ENCODE measurements at places on chromosomes 12 and 14. TPM values are rescaled to one million over a fixed set of nuclear protein-coding genes. Genes with fewer than 3 reads are reported as not detected.

DNA sequence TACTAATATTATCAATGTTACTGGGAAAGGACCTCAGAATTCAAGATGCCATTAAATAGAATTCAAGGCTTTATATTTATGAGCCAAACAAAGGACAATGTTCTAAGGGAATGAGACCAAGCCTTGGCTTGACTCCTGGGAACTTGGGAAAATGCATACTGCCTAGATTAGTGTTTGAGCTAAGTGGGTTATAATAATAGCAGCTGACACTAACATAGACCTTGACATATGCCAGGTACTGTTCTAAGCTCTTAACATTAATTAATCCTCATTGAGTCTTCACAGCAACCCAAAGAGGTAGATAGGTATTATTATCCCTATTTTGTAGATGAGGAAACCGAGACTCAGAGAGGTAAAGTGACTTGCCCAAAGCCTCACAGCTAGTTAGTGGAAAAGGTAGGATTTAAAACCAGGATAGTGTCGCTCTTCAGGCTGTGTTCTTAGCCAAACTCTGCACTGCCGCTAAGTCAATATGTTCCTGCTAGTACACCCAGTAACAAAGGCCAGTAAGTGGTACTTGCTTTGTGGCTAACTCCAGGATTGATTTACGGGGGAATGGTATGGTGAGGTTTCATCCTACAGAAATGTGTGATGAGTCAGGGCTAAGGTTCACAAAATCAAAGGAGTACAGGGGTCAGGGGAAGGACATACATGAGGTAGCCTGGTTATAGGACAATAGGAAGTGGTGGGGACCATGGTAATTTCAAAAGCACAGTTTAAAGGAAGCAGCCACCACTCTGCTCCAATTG, 35.8 kb upstream of the PRKAB1 start:
- H3K27me3 ChIP-seq, result no peaks in the 10 kb centered on the region
- H3K36me3 ChIP-seq, result no peaks in the 10 kb centered on the region
- no peak overlapping the region for H3K4me3 ChIP-seq
- H3K4me1 ChIP-seq, result no peaks in the 10 kb centered on the region

DNA sequence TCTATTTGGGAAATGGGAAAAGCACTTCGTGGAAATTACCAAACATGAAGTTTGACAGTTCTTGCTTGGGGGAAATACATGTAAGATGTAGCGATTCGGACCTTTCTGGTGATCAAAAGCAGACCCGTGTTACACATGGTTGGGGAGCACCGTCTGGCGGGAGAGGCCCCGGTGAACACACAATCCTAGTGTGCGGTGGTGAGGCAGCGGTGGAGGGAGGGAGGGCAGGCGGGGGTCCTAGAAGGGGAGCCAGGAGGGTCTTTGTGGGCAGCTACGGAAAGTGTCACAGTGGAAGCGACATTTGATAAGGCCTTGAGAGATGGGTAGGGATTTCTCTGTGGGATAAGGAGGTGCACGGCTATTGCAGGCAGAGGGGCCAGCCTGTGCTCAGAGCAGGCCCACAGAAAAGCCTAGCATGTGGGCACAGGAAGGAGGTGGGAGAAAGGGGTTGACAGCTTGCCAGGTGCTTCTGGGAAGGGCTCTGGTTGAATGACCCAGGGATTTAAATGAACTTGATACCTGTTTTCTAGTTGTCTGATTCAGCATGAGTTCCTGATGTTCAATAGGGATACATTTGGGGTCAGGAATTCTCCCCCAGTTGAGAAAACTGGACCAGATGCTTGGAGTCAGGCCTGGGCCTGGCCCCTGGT, 7.2 kb downstream of the MVK start:
- no peak overlapping the region for H3K27ac ChIP-seq
- H3K4me1 ChIP-seq, result no peaks in the 10 kb centered on the region
- DNase-seq, result no peak
- H3K27me3 ChIP-seq, result no peaks in the 10 kb centered on the region

The CLEC4E gene
- not detected for total RNA-seq

The GNB3 gene
- 17.3 TPM for total RNA-seq

The MLXIP gene
- total RNA-seq, result 28.6 TPM

The CD163L1 gene
- total RNA-seq, result 0.18 TPM

Data from H9 (cell line).